ENCODE measurements at places on chromosomes 1 and 21.

GRCh38 chr21:44557491-44558328 lies 885 bp downstream of the KRTAP10-3 start:
- no peak for DNase-seq

- DNase-seq, result no peak
Measured at GRCh38 chr1:6287431-6287886, 26.6 kb upstream of the GPR153 start.

GRCh38 chr21:26759731-26760130 lies 85.5 kb downstream of the ADAMTS1 start:
- DNase-seq, result no peak

DNA sequence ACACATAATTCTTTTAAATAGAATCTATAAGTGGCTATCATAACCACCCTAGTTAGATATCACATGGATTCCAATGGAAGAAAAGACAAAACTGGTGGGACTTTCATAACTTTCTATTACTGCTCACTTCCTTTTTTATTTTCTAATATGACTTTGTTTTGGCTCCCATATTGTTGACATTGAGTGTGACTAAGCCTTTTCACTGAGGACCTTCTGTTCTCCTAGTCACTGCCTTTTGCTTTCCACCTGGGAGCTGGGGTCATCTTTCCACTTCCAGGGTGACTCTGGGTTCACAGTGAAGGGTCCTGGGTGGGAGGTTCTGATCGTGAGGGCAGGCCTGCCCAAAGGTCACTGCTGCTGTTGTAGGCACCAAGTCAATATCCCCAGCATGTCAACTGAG lies 275.8 kb downstream of the TGFB2 start:
- DNase-seq, result no peak

DNA sequence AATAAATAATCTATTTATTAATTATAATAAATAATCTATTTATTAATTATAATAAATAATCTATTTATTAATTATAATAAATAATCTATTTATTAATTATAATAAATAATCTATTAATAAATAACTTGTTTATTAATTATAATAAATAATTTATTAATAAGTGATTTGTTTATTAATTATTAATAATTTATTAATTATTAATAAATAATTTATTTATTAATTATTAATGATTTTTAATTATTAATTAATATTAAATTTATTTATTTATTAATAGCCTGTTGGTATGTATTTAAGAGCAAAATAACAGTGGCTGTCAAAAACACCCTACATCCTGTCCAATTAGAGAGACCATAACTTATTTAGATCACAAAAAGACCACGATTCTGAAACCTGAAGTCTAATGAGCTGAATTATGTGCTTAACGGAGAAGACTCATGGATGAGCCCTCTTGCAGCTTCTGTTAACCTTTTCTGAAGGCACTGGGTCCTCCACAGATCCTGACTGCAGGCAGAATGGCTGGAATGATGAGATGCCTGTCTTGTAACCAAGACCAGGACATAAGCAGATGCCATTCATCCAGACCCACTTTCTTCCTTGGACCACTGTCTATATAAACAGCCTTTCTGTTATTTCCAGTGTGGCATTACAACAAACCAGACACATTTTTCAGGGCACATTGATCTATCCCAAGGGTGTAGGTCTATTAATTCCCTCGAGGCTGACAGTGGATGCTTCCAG lies 134.2 kb downstream of the SETD4 start:
- DNase-seq, result no peak

DNA sequence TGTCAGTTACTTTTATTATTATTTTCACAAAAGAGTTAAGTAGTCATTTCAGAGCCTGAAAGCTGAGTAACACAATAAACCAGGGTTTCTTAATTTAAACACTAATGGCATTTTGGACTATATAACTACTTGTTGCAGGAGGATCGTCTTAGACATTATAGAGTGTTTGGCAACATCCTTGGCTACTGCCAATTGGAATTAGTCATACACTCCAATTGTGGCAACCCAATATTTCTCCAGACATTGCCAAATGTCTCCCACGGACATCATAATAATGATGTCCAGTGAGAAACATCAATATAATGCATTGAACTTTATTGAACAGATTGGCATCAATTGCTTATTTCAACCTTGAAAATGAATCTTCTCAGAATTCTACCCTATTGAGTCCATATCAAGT lies 441.9 kb upstream of the ADGRL4 start:
- no peak for DNase-seq

DNA sequence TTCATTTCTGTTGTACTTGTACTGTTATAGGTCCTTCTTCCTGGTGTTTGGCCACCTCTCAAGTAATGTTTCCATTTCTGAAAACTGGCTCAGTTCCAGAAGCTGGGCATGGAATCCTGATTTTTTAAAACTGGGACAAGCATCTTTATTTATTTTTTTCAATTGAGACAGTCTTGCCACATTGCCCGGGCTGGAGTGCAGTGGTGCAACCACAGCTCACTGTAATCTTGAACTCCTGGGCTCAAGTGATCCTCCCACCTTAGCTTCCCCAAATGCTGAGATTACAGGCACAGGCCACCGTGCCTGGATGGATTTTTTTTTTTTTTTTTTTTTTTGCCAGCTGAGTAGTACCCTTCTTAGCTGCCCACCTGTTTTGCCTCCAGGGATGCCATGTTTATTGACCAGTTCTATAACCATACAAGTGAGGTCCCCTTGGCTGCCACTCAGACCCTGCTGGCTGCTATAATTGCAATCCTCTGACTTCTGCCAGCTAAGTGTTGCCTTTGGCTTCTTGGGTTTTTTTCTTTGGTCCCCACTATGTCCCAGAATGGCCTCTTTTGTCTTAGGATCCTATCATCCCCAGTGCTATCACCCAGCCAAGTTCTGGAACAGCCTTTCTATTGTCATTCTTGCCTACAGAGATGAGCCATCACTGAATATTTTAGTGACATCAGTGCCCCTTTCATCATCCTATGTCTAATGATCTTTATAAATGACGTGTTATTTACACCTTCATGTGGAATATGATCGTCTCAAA lies 3.9 kb upstream of the DIP2A start:
- DNase-seq, result no peak

DNA sequence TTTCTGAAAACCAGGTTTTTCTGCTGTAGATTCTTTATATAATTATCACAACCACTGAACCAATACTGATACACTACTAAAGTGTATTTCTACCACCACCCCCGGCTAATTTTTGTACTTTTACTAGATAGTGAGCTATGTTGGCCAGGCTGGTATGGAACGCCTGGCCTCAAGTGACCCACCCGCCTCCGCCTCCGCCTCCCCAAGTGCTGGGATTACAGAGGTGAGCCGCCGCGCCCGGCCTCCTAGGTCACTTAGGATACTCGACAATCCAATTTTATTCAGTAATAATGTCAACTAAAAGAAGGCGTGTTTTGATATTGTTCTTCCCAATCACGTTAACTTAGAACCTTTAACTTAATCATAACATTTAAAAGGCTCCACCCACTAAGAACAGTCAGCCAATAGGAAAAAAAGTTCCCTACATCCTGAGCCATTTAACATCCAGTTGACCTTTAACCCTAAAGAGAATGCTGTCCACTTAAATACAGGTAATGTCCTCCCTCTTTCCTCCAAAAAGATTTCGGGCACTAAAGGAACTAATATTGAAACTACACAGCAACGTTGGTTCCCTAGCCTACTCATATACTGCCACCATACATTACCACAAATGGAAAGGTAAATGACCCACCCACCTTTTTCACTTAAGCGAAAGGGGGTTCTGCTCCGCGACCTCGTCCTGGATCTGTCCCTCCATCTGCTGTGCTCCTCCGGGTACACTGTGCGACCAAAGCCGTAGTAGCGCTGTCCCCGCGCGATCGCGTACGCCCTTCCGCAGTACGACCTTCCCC lies 1.2 kb downstream of the RSRP1 start:
- no peak for DNase-seq

DNA sequence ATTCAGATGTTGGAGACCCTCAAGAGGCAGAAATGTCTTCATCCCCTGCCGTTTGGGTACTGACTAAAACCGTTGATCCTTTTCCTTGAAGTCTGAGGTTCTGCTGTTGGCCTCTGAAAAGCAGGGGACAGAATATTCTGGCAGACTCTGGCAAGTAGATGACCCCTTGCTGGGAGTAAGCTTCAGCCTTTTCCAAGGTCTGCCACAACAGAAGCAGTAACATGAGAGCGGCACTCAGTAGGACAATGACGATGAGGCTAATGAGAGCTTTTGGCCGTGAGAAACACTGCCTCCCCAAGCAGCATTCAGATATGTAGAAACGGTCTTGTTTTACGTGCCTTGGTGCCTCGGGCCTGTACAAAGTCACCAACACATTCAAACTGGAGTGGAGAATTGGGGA lies 143.7 kb downstream of the ST6GALNAC5 start:
- no peak for DNase-seq

GRCh38 chr1:218499011-218499691 lies 154.0 kb downstream of the TGFB2 start:
- DNase-seq, result peak; percentile 100

- DNase-seq, result no peak
Measured at GRCh38 chr1:229563701-229564100, 5.2 kb upstream of the ABCB10 start.

GRCh38 chr1:106181866-106182265 lies 874.6 kb upstream of the PRMT6 start:
- no peak for DNase-seq

GRCh38 chr1:154751690-154752089 lies 118.4 kb downstream of the KCNN3 start:
- DNase-seq, result no peak

- DNase-seq, result no peak
Measured at GRCh38 chr1:207742850-207743555, 8.9 kb upstream of the CD46 start.

DNA sequence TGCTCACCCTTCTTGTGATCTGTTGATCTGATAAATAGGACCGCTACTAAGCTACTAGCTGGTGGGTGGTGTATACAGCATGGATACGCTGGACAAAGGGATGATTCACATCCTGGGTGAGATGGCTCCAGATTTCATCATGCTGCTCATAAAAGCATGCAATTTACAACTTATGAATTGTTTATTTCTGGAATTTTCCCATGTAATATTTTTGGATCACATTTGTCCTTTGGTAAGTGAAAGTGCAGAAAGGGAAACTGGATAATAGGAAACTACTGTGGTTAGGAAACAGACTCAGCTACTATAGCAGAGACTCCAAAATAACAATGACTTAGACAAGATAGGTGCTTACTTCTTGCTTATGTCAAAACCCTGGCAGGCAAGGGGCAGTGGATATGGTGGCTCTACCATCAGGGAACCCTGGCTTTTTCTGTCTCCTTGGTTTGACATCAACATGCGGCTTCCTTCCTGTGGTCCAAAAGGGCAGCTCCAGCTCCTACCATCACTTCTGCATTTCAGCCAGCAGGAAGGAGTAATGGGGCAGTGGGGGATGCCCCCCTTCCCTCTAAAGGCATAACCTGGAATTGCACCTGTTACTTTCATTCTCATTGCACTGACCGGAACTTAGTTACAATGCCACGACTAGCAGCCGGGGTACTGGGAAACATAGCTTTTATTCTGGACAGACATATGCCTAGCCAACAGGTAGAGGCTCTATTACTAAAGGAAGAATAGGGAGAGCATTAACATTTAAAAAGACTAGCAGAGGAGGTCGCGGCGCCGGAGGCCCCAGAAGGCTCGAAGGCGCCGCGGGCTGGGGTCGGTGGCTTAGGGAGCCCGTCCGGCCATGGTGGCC lies 13.8 kb upstream of the AK2 start:
- DNase-seq, result peak; percentile 56

All from BJ (cell line).